ENCODE measurements at places on chromosomes 7 and 10.

DNA sequence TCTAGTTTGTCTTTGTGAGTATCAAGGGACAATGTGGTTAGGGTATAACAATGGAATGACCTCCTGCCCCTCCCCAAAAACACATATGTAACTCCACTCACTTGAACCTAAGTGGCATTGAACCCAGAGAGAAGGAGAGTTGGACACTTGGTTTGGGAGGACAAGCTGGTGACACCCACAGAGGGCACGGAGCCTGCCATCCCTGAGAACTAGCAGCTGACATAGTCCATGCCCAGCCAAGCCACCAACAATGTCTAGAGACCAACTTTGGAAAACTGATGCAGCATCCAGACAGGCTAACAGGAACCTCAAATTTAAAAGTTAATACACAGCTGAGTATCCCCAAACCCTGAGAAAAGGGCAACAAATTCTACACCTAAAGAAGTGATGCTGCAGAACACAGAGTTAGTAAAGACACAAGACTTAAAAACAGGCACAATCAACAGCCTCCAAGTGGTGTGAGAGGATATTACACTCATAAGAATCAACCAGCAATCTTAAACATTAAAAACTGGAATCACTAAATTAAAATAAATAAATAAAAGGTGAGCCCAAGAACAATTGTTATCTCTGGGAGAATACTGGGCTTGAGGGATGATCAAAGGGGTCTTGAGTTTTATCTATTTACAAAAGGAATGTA lies 27.2 kb downstream of the NUDCD3 start:
- no peak for DNase-seq

- DNase-seq, result no peak
Measured at GRCh38 chr7:20562461-20562860, 53.0 kb upstream of the ABCB5 start.

DNA sequence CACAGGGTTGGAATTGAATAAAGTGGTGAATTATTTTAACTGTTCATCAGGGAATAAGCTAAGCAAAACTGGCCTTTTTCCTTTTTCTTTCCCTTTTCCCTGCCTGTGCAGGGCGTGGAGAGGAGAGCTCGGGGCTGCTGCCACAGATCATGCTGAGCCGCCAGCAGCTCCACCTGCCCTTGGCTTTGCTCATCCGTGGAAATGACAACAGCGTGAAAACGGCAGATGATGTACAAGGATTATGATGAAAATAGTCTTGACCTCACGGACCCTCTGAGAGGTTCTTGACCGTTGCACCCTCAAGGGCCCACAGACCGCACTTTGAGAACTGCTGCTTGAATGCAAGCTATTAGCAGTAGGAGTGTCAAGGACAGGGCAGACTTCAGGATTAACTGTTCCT lies 10.6 kb downstream of the PPP2R2D start:
- no peak for DNase-seq

GRCh38 chr10:88682491-88682890 lies 18.2 kb downstream of the LIPF start:
- DNase-seq, result no peak

DNA sequence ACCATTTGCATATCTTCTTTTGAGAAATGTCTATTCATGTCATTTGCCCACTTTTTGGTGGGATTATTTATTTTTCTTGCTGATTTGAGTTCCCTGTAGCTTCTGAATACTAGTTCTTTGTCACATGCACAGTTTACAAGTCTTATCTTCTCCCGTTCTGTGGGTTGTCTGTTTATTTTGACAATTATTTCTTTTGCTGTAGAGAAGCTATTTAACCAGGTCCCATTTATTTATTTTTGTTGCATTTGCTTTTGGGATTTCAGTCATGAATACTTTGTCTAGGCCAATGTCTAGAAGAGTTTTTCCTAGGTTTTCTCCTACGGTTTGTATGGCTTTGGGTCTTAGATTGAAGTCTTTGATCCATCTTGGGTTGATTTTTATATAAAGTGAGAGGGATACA lies 32.9 kb downstream of the GPR22 start:
- no peak for DNase-seq

GRCh38 chr7:45191396-45191795 lies 33.8 kb downstream of the RAMP3 start:
- DNase-seq, result no peak

- DNase-seq, result no peak
Measured at GRCh38 chr7:85103357-85103756, 83.5 kb downstream of the SEMA3D start.

DNA sequence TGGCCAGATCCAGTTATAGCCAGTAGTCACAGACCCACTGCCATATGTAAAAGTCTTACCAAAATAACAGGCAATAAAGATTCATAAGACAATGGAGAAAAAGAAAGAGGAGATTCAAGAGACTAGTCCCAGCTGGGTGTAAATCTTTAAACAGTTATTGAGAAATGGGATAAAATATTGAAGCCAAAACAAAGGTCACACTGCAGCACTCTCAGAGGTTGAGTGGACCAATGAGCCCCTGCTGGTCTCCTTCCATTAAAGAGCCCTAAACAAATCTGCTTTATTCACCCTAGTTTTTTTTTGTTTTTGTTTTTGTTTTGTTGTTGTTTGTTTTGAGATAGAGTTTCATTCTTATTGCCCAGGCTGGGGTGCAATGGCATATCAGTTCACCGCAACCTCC lies 98.8 kb downstream of the JMJD1C start:
- DNase-seq, result no peak

DNA sequence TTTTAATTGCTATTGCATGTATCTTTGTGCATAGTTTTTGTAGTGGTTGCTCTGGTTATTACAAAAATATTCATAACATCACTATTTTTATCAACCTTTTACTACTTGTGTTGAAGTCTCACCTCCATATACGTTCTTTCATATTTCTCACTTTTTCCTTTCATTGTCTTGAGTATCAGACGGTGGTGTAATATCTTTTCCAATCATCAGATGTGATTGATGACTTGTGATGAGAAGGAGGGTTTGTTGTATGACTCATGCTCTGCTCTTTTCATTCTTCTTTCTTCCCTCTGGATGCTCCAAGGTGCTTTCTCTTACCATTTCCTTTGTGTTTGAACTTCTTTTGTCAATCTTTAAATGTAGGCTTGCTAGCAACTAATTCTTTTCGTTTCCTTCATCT lies 310.2 kb downstream of the TNS3 start:
- DNase-seq, result no peak

DNA sequence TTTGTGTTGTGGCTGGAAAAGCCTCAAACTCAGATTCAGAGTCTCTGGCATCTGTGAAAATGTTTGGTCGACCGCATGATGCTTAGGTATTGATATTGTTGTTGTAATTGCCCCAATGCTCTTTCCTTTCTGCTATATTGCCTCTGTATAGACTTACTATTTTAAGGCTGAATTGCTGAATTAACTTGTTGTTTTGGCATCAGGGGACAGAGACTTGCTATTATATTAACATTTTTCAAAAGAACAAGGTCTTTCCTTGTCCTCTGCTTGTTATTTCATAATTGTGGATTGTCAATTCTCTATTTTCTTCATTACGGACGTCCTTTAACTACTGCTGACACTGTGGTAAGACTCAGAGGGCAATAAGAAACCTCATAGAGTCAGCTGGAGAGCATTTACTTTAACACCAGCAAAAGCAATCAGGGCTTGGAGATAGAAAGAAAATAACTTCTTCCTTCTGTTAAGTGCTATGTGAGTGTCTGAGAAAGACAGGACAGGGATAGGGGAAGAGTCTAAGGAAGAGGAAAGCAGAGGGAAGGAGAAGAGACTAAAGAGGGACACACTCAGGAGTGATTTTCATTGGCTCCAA lies 17.6 kb downstream of the CPED1 start:
- no peak for DNase-seq

GRCh38 chr7:116193329-116194087 lies 16.8 kb upstream of the TES start:
- no peak for DNase-seq

GRCh38 chr10:1522237-1522636 lies 215.1 kb downstream of the ADARB2 start:
- DNase-seq, result no peak

DNA sequence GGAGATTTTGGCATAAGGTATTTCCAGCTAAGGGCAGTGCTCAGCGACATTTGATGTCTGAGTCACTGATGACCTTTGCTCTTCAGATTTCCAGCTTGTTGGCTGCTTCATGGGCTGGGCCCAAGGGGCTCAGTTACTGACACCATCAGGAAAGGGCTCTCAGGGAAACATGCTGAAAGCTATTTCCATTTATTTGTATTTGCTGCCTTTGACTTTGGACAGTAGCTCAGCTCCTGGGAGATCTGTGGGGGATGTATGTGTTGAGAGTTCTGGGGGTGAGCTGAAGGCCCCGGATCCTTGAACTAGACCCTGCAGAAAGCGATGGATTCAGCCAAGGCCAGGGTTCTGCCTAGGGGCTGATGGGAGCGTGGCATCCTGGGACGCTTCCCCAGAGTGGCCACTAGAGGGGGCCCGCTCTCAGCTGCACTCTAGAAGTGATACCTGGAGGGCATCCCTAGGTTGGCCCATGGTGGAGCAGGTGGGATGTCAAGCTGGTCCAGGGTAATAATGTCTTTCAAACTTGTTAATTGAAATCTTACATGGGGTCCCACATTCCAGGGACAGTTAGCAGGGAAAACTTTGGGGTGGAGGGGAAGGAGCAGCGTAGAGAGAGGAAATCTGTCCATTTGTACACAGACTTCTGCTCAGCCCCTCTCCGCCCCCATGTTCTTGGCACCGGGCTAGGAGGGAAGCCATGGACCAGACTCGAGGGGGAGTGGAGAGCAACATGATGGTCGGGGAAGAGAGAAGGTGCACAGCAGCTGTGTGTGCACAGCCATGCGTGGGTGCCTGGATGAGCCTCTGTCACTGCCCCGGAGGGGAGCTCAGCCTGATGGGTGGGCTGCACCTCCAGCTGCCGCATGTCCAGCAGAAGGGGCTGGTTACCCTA lies 3.0 kb upstream of the BTBD16 start:
- no peak for DNase-seq

- DNase-seq, result no peak
Measured at GRCh38 chr10:4013651-4014121, 228.7 kb upstream of the KLF6 start.

DNA sequence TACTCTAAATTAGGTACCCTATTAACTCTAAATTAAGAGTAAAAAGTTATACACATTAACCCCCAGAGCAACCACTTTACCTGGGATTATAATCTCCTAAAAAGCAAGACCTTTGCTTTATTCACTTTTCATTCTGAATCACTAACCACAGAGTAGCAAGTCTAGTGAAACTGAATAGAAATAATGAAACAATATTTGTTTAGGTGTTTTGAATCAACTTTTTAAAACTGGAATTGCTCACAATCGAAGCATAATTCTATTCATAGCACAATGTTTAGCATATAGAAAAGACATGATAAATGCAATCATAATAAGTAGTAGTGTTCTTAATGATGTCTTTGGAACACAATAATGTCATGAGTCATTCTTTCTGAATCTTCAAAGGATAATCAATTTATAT lies 37.0 kb upstream of the CASD1 start:
- no peak for DNase-seq

- no peak for DNase-seq
Measured at GRCh38 chr7:38306914-38307313, 33.5 kb upstream of the TARP start.

GRCh38 chr10:34384372-34384771 lies 430.7 kb downstream of the PARD3 start:
- DNase-seq, result no peak

DNA sequence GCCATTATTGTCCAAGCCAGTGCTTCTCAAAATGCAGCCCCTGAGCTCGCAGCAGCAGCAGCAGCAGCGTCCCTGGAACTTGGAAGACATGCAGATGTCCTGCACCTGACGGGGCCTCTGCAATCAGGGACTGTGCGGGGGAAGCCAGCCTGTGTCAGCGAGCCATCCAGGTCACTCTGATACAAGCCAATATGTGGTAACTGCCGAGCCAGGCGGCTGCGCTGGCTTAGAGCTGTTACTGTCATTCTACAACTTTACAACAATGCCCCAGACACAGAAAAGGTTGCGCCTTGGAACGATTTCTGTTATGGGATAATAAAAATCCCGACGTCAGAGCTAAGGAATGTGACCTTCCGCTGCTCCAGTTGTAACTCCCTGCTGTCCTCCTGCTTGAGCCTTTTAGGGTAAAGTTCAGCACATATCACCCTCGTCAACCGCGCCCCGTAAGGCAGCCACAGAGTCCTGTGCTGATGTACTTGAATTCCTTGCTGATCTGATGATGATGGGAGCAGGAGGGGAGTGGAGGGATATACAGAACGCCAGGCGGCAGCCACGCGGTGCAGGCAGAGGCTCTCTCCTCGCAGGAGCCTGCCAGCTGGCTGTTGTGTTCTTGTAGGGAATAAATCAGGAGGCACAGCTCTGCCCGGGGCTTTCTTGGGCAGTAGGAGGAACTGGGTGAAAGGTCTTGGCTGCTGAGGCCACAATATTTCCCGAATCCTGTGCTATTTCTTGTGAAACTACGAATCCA lies 20.0 kb upstream of the CRYGN start:
- peak; percentile 66 for DNase-seq

GRCh38 chr7:22435720-22436119 lies 64.3 kb downstream of the STEAP1B start:
- no peak for DNase-seq

GRCh38 chr10:128064108-128064969 lies 61.9 kb downstream of the MKI67 start:
- no peak for DNase-seq

- no peak for DNase-seq
Measured at GRCh38 chr7:140297192-140297591, 101.1 kb downstream of the SLC37A3 start.

- DNase-seq, result no peak
Measured at GRCh38 chr10:132027423-132027983, 38.2 kb upstream of the JAKMIP3 start.

GRCh38 chr7:159195946-159196345 lies 51.3 kb upstream of the VIPR2 start:
- no peak for DNase-seq

GRCh38 chr7:146731185-146731584 lies 614.6 kb downstream of the CNTNAP2 start:
- DNase-seq, result no peak

DNA sequence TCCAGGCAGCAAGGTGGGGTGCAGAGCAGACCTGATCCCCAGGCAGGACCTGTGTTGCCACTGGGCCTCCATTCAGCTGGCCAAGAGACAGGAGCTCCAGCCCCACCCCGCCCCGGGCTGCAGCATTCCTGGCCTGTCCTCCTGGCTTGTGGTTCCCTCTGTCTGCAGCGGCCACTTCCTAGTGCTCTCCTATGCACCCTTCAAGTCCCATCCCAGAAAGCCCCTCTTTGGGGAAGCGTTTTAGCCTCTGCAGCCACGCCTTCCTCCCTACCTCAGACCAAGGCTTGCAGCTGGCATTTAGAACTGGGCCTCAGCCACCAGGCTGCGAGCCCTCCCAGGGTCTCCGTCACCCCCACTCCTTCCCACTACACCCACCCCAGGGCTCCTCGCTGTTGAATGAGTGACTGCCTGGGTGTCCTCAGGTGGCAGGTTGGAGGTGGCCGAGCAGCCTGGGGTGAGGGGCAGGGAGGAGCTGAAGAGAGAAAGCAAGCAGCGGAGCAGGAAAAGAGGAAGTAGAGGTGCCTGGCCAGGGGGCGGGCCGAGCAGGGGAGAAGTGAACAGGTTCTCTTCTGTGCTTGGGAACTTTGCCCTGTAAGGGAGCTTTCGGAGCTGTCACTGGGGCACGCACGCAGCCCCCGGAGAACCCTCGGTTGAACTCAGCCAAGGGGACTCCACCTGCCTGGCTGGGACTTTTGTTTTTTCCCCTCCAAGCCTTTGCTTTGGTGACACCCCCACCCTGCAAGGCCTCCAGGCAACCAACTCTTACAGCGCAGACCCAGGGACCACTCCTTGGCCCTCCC lies 109.1 kb upstream of the TNRC18 start:
- DNase-seq, result no peak
